ENCODE measurements at places on chromosomes 7 and 10. TPM values are rescaled to one million over a fixed set of nuclear protein-coding genes. Genes with fewer than 3 reads are reported as not detected.

UBTD1 gene
- total RNA-seq: 13.8 TPM

ADAM12 gene
- total RNA-seq: 0.35 TPM

PRLHR gene
- not detected for total RNA-seq

PSMA2 gene
- total RNA-seq: 176 TPM

HERC4 gene
- total RNA-seq: 23.0 TPM

PNLIPRP2 gene
- total RNA-seq: 0.34 TPM

TCTN3 gene
- total RNA-seq: 74.6 TPM

PLEKHA8 gene
- total RNA-seq: 20.6 TPM

CALML5 gene
- total RNA-seq: not detected

RP9 gene
- 38.4 TPM for total RNA-seq

SPDYE11 gene
- total RNA-seq: not detected

OR6B1 gene
- not detected for total RNA-seq

ZNF282 gene
- 22.9 TPM for total RNA-seq

COMMD3 gene
- 50.6 TPM for total RNA-seq

All from SK-MEL-5 (cell line).